ENCODE measurements at places on chromosomes 7 and 10.
A peak's percentile ranks its signal among the peaks of the same experiment; 100 is the strongest.

- DNase-seq, result no peak
Measured at GRCh38 chr7:145692237-145692950, 424.2 kb upstream of the CNTNAP2 start.

DNA sequence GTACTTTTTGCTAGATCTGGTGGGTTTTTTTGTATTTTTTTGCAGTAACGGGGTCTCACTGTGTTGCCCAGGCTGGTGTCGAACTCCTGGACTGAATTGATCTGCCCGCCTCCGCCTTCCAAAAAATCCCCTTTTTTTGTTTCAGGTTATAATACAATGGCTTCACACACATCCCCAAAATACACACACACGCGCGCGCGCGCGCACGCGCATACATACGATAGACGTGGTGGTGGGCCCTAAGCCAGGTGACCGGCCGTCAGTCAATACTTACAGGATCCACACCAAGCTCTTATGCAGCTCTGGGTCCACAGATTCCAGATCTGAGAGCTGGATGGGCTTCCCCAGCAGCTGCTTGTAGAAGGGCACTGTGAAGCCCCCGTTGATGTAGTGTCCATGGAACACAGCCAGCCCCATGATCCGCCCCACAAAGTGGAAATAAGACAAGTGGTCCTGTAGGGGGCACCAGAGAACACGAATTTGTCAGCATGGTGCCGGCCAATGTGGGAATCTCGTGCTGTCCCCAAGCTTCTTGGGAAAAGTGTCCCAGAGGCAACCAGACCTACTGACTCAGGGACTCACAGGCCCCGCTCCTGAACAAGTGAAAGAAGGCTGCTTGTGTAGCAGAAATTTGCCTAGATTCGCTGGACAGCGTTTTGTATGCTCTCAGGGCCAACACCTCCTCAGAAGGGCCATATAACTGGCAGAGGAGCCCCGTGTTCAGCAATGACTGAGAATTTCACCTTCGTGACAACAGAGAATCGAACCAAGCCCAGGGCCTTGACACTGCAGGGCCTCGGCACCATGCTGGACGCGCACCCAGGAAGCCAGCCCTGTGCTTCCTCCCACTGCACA lies 103.6 kb downstream of the SMURF1 start:
- DNase-seq, result peak; percentile 82

GRCh38 chr7:22278660-22279059 lies 78.3 kb downstream of the RAPGEF5 start:
- DNase-seq, result no peak

GRCh38 chr10:111445667-111446066 lies 368.8 kb downstream of the ADRA2A start:
- no peak for DNase-seq

All from ovary (tissue), 10 donors.